AG10803 (cell line): ENCODE measurements at places on chromosomes 6 and 20.

DNA sequence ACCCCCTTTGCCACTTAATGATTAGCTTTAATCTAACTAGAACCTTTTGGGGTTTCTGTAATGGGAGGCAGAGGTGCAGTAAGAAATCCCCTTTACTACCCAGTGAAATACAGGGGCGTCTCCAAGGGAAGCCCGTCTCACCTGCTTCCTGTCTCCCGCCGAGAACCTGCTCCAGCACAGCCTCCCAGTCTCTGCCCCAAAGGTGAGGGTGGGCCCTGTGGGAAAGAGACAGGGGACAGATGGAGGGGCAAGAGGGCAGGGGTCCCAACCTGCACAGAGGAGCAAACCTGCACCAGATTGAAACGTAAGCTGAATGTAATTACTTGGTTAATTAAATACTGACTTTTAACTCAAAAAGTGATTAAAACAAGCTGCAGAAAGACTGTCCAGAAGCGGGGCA, 474.2 kb upstream of the SULF2 start:
- DNase-seq: no peak

DNA sequence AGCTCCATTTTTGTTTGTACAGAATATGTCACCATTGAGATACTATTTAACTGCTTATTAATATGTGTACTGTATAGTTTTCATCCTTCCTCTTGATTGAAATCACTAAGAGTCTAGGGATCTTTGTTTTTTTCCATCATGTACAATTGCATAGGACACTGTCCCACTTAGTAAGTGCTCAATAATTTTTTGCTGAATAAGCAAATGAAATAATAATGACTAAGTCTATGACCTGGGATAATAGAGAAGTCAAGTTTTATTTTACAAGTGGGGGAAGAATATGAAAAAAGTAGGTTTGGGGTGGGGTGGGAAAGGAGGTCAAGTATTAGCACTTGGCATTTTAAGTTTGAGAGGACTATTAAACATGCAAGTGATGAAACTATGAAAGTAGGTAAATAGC, 4.5 kb upstream of the EYS start:
- no peak for DNase-seq

DNA sequence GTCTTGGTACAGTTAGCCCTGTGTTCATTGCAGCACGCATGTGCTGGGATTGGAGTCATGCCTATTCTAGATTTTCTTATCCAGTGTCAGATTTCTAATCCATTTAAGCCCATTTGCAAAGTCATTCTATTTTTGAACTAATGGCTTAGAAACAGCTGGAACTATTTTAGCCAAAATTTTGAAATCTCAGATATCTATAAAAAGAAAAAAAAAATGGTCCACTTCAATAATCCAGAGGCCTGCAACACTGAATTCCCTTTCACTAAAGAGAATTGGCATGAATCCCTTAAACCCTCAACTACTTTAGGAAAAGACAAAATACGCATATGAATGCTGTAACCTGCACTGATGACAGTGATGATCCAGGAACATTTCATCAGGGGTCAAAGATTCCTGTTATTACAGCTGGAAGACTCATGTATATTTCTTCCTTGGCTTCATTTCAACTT, 1.5 kb downstream of the COL21A1 start:
- DNase-seq: peak; percentile 65

DNA sequence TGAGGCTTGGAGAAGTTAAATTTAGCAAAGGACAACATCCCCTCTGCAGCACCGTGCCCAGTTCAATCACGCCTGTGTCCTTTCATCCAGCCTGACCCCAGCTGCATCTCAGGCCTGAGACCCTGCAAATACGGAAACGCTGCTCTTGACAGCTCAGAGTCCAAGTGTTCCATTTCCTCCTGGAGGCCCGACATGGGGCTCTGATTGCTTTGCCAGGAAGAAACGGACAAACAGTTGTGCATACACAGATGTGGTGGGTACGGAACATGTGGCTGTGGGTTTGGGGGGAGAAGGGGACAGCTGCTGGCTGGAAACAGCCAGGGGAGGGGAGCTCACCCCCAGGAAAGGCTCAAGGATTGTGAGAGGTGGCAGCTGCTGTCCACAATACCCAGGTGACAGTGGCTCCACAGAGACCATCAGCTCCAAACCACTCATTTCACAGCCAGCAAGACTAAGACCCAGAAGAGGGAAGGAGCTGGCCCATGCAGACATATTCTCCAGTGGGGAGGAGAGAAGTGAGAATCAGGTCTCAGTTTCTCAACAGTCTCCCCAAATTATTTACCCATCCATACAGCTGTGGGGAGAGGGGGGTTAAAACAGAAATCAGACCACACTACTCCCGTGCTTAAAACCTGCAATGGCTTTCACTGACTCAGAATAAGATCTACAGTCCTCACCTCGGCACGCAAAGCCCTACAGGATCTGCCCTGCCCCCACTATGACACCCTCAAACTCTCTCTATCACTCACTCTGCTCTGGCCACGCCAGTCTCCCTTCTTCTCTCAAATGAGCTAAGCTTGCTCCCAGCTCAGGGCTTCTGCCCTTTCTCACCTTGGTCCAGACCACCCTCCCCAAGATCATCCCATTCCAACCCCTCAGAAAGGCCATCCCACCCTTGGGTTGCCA, 89.1 kb downstream of the PREX1 start:
- DNase-seq: no peak

- no peak for DNase-seq
These were observed 251.3 kb downstream of the ANKRD60 start for GRCh38 chr20:57977141-57977540.

- peak; percentile 40 for DNase-seq
These were observed 39.2 kb upstream of the CLDN20 start for GRCh38 chr6:155224618-155225017.

DNA sequence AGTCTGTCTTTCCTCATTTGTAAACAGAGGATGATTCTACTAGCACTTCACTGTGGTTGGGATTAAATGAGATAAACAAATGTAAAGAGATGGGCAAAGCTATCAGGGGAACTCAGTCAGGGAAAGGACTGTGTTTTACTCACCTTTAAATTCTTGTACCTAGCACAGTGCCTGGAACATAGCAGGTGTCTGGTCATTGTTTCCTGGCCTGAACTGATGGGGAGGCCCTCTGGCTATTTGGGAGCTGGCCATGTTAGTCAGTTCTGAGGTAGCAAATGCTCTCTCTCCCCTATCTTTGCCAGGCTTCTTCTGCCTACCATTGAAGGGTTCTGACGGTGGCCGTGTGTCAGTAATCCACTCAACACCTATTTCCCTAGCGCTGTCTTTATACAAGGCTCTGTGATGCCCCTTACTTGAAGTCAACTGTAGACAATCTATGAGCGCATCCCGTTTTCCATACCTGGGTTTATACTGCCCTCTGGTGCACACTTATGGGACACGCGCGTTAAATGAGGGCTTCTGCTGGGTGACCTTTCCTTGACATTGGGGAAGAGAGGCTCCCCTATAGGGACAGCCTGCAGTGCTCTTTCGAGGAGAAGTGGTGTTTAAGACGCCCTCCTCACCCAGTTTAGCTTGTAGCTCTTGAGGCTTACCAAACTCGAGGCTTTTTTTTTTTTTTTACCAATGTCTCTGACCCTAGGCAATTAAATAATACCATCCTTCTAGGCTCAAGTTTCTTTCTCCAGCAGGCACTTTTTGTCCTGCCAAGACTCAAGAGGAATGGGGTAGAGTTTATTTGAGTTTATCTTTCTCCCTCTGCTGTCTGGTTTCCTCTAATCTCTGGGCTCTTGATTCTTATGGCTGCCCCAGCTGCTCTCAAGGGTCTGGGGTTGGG, 4.0 kb upstream of the SPATS1 start:
- DNase-seq: peak; percentile 53

GRCh38 chr6:167442796-167443680, 118.2 kb downstream of the TTLL2 start:
- DNase-seq: no peak

GRCh38 chr6:136226674-136227377, 23.3 kb downstream of the MTFR2 start:
- peak; percentile 1 for DNase-seq

GRCh38 chr6:103122766-103123601, 1729.5 kb downstream of the GRIK2 start:
- peak; percentile 16 for DNase-seq

DNA sequence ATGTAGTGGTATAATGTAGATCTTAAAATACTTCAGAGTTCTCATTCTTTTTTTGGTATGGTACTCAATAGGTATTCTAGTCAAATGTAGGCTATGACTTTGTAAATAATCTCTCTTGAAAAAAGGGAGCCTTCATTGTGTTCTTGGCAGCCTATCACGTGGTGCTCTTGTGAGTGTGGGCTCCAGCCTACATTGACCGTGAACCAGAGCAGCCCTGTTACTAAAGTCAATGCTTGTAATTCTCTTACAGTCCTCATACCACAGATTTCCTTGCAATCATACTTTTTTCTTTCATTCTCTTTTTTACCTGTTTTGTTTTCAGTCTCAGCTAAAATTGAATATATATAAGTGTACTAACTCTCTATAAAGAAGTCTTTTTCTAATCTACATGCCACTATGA, 31.1 kb downstream of the ARID1B start:
- DNase-seq: peak; percentile 34

GRCh38 chr6:131060311-131060710, 2.7 kb downstream of the EPB41L2 start:
- peak; percentile 69 for DNase-seq

DNA sequence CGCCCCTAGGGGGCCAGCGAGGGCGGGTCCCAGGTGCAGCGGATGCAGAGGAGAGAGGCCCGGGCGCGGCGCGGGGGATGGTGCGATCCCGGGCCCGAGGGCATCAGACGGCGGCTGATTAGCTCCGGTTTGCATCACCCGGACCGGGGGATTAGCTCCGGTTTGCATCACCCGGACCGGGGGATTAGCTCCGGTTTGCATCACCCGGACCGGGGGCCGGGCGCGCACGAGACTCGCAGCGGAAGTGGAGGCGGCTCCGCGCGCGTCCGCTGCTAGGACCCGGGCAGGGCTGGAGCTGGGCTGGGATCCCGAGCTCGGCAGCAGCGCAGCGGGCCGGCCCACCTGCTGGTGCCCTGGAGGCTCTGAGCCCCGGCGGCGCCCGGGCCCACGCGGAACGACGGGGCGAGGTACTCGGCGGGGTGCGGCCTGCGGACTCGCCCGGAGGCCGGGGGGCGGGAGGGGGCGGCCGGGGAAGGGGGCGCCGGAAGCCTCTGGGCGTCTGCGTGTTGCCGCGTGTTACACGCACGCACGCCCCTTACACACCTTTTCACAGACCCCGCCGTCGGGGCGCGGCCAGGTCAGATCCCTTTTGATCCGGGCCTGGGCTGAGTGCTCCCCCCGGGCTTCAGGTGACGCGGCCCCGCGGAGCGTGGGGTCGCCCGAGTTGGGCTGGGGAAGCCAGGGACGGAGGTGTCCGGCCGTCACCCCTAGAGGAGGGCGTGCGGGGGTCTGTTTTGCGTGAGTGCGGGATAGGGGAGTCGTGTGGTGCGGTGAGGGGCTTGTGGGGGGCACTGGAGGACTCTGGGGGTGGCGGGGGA, 412 bp downstream of the TRIB3 start:
- DNase-seq: peak; percentile 86

DNA sequence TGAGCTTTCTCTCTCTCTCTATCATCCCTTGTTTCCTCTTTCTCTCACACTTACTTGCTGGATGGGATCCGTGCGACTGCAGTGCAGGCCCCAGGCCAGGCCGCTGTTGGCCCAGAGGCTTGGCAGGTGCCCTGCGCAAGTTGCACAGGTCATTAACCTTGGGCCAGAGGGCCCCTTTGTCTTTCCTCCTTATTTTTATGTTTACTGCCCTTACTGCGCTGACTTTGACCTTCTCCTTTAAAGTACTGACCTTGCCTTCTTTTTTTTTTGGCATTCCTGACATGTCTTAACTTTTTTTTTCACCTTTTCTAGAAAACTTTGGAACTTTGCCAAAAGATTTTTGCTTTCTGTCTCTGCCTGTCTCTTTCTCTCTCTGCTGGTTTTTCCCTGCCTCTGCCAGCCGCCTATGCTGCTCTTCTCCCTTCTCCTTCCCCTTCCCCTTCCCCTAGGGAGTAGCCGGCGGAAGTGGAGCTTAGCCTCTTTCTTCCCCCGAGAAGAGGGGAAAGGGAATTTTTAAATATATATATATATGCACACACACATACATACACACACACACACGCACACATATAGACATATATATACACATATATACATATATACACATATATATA, 59.6 kb upstream of the CDH4 start:
- no peak for DNase-seq

DNA sequence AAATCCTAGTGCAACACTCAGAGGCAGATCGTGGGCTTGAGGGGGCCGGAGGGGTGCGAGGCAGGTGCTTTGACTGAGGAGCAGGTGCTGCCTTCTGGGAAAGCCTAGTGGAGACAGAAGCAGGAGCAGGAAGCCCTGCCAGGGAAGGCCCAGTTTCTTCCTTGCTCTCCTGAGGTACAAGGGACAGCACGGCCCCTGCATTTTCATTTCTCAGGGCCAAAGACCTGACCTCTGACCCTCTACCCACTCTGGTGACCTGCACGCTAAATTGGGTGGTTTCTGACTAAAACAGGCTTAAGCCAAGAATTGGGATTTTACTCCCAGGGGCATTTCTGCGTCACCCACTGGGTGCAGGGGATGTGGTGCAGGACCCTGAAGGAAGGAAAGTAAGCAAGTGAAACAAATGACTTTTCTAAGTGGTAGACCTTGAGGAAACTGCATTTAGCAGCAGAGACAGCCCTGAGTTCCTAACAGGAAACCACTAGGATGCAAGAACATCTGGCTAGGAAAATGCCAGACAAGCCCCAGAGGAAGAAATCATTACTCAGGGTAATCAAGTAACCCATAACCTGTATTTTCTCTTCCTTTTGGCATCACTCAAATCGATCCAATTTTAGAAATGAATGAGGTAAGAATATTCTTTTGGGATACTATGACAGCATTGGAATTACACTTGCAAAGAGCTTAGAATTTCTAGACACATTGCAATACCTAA, 141.7 kb downstream of the CD164 start:
- peak; percentile 29 for DNase-seq

GRCh38 chr6:10834823-10835222, 3.5 kb downstream of the MAK start:
- no peak for DNase-seq

DNA sequence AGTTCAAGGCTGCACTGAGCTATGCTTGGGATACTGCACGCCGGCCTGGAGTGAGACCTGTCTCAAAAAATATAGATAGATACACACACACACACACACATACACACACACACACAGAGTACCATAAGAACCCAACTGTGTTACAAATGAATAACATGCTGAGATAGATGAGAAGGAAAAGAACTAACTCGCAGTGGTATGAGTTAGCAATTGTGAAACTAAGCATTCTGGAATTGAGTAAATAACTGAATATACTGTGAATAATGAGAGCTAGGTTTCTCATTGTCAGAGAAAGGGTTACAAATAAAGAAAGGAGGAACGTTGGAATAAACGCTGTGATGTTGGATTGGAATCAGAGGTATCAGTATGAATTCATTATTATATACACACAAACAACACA, 14.6 kb upstream of the FAXC start:
- DNase-seq: no peak

DNA sequence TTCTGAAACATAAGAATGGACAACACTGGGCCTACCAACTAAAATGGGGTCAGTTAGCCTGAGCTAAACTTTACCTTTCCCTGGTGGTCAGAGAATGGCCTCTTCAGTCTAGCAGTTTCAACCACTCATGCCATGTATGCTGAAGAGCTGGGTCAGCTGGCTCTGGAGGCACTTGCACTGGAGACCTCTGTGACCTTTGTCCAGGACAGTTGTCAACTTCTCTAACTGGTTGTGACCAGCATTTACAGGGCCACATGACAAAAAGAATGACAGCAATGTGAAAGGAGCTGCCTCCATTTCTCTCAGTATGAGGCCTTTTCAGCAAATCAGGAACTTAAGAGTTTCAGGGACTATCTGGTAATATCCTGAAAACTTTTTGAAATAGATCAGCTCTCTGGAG, 59.9 kb upstream of the TMEM30A start:
- DNase-seq: no peak

- DNase-seq: peak; percentile 40
These were observed 944.8 kb upstream of the CITED2 start for GRCh38 chr6:140319209-140319608.
